Stimulated activated CD8-positive, alpha-beta memory T cell treated with anti-CD3 and anti-CD28 coated beads, Interleukin-4, amount 100 ng/mL, for 4 hours (primary cell): ENCODE measurements at places on chromosomes 11 and 22.

GRCh38 chr11:9001736-9002135 is 2.1 kb downstream of the NRIP3 start:
- no peak for DNase-seq

GRCh38 chr11:1824221-1825038 is 10.4 kb upstream of the SYT8 start:
- no peak for DNase-seq

DNA sequence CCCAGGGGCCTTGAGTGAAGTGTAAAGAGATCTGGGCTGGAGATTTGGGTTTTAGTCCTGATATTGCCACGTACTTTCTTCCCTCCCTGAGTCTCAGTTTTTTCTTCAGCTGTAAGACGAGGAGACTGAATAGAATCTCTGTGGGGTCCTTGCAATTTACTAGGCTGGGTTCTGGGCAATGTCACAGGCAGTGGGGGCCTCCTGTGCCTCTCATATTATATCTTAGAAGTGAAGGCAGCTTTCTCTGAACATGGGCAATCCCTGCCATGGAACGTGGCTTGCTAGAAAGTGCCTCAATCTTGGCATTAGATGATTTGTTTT is 62.0 kb upstream of the PTPRJ start:
- DNase-seq: no peak

- no peak for DNase-seq
Measured at GRCh38 chr11:94700622-94701021, 67.5 kb upstream of the AMOTL1 start.

- peak; percentile 44 for DNase-seq
Measured at GRCh38 chr11:13343931-13344717, 66.5 kb downstream of the BMAL1 start.

DNA sequence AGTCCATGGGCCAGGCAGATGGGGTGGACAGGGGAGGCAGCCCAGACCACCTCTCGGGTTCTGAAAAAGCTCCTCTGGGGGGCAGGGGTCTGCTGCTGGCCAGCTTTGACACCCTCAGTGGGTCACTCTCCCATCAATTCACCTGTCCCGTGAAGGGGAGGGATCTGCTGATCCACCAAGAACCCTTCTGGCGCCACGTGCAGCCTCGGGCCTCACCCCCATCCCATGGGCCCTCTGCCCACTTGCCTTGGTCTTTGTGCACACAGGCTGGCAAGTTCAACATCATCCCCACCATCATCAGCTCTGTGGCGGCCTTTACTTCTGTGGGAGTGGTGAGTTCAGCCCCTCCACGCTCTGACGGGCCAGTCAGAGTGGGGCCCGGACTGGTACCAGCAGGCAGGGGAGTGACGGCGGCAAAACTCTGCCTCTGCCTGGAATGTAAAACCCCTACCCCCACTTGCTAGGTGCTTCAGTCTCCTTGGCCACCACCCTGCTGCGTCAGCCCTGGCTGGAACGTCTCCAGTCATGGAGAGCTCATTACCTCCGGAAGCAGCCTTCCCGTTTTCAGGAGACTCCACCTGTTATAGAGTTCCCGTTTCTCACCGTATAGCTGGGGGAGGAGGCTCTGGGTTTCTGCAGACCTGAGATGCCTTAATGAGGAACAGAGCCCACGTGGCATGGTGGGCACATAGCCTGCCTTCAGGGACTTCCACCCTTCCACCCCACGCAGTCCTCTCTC is 12.7 kb downstream of the PRG3 start:
- no peak for DNase-seq

DNA sequence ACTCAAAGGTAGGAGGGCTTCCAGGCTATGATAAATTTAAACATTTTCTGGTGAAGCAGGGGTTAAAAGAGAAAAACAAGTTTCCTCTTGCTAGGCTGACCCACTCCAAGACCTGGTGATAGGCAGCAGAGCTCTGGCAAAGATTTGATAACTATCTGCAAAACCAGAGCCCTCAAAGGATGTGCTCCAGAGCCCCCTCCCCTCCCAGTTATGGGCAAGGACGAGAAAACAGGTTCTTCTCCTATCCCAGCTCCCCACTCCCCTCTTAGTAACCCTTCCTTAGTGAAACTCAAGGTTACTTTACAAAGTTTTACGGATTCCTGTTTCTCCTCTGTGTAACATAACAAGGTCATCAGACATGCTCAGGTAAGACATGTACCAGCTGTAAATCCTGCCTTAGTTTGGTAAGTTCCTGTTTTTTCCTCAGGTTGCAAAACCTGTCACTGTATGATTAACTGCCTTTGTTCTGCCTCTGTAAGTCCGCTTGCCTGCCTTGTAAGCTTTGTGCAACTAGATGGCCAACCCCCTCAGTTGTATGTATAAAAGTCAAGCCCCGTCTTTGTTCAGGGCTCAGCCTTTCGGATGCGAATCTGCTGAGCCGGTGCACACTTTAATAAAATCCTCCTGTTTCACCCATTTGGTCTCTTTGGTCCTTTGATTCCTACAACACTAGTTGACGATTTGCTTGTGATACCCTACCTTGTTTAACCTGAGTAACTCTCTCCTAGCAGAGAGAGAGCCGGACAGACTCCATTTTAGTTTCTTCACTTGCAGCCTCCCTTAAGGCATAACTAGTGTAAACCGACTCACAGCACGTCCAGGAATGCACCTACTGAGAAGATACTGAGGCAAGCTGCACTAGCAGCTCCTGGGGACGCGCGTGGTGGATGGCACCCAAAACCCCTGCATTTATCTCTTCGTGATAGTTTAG is 13.9 kb downstream of the APOBEC3H start:
- DNase-seq: no peak

GRCh38 chr11:6393989-6394670 is 3.9 kb downstream of the SMPD1 start:
- no peak for DNase-seq

GRCh38 chr11:10197091-10197490 is 96.9 kb downstream of the SBF2 start:
- no peak for DNase-seq

- DNase-seq: no peak
Measured at GRCh38 chr11:61089806-61090491, 12.3 kb upstream of the CD5 start.

DNA sequence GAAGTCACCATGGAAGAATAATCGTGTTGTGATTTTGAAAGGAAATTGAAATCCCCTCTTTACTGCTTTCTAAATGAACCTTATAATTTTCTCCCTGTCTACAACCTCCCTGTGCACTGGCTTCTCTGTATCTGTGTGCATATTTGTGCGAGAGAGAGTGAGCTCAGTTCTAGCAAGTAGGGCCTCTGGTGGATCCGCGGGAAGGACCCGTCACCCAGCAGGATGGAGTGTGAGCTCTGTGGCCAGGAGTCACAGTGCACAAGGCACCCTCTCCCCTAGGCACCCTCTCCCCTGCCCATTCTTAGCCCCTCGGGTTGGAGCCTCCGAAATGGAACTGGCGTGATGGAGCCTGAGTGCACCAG is 109.0 kb downstream of the TRIM29 start:
- DNase-seq: no peak

DNA sequence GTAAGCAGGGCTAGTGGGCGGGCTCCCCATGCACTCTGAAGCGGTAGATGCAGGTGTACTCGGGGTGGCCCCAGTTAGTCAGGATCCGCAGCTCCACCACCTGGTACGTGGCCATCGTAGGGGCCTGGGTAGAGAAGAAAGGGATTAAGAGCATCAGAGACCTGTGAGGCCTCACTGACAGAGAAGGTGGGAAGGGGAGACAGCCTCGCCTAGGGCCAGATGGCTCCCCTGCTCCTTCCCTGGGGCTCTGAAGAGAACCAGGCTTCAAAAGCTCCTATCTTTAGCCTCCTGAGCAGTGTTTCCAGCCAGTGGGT is 19.6 kb downstream of the SUN2 start:
- DNase-seq: no peak

GRCh38 chr11:128238521-128239265 is 348.7 kb downstream of the ETS1 start:
- DNase-seq: no peak

DNA sequence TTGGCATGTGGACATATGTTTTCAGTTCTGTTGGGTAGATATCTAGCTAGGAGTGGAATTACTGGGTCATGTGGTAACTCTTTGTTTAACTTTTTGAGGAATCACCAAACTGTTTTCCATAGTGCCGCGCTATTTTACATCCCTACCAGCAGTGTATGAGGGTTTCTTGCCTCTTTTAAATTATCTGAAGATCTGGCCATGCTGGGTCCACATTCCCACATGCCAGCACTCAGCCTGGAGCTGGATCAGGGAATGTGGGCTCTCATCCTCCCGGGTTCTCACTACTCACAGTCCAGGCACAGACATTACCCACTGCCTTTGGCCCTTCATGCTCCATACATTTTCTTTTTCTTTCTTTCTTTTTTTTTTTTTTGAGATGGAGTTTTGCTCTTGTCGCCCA is 44.6 kb downstream of the RBX1 start:
- DNase-seq: no peak

DNA sequence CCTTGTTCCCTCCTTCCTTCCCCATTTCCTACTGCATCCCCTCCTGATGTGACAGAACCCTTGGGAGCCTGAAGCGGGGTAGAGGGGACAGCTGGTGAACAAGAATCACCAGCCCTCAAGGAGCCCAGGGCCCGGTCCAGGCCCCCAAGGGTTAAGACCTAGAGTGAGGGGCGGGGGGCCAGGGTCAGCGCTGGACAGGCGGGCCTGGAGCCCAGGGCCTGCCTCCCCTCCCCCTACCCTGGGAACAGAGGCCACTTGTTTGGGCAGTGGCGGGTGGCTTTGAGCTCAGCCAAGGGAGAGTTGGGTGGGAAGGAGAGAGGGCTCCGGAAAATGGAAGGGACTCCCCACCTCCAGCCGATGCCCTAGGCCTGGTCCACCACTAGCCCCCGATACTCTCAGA is 2.1 kb downstream of the ARAP1 start:
- DNase-seq: no peak

GRCh38 chr11:86580535-86580934 is 91.9 kb downstream of the ME3 start:
- DNase-seq: no peak

DNA sequence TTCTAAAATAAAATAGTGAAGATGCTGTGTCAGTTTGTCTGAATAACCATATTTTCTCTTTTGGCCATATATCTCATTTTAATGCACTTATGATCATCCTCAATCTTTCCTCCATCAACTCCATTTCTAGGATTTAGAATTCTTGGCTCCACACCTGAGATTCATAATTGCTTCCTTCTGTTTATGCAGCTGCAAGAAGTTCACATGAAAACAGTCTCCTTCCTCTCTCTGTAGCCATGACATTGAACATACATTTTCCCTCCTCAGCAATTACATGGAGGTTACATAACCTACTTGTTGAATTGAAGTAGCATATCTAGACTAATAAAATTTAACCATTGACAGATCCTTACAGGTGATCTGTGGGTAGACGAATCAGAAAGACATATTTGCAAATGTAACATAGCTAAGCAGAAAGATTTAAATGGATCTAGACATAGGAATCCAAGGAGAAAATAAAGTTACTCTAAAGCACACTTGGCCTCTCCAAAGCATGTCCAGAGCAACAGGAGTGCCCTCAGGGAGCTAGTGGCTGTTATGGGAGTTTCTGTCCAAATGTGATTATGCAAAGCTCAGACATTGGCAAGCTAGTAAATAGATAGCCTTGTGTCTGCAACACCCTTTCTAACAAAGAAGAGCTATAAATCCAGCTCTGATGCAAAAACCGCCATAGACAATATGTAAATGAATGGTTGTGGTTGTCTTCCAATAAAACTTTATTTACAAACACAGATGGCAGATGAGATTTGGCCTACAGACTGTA is 119.9 kb upstream of the MPPED2 start:
- DNase-seq: no peak

DNA sequence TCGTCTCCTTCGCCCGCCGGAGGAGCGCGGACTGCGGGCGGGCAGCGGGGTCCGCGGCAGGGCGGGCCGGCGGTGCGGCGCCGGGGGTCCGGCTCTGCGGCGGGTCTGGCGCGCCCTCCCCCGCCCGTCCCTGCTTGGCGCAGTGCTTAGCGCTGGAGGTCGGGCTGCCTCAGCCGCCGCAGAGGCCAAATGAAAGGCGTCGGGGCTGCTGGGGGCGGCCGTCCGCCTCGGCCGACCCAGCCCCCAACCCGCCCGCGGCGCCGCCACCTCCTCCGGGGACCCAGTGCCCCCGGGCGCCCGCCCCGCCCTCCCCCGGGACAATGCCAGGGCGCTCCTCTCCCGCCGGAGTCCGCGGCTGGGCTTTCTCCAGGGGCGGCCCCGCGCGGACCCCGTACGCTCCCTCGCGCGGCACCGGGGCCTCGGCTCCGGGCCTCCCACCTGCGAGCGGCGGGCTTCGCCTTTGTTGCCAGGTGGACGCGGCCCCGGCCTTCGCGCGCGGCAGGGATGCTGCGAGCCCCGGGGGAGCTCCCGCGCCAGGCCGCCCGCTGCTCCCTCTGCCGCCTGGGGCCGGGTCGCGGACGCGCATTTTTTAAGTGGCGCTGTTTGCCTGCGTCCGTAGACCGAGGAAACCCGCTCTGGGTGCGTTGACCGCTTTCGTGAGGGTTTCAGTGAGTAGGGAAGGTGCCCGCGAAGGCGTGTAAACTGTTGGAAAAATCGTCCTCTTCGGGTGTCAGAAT is 583 bp downstream of the APLP2 start:
- peak; percentile 1 for DNase-seq

DNA sequence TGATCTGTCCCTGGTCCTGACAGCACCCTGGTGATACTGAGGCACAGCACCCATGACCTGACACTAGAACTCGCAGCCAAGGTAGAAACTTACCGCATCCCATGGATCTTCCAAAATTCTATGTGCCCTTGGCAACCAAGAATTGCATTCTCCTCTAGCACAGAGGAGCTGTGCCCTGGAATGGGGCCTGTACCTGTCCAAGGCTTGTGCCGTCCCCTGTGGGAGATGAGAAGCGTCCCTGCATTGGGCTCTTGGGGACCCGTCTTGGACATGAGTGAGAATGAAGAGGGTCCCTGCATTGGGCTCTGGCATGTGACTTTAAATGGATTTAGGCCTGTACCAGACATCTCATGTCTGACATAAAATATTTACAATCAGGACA is 67.1 kb downstream of the GGTLC2 start:
- DNase-seq: no peak

DNA sequence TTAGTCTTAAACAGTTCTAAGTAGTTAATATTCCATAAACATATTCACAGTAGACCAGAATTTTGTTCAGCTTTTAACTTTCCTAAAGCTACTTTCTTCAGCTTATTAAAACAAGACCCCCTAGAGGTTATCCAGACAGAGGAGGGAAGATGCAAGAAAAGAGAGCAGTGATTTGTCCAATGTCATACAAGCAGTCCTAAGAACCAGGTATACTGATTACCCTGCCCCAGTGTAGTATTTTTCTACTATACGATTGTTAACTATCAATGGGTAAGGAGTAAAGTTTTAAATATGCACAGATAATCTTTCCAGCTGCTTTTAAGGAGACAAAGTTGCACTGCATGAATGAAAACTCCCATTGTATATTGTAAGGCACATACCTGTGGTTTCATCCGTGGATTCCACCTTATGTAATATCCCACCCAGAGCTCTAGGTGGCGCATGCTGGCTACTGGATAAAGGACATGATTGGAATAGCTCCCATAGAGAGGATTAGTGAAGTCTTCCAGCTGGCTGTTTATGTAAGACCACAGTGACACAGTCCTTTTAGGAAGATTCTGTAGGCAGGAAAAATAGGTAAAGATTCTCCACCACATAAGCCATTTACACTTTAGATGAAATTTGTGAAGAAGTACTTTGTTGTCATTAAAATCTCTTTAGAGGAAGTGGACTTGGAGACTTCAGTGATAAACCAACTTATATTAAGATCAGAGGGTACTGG is 45.6 kb downstream of the CEP57 start:
- peak; percentile 15 for DNase-seq

GRCh38 chr11:33191467-33191866 is 30.2 kb upstream of the CSTF3 start:
- DNase-seq: no peak

GRCh38 chr11:13983081-13983751 is 20.7 kb downstream of the SPON1 start:
- no peak for DNase-seq

- DNase-seq: no peak
Measured at GRCh38 chr22:36160499-36160942, at the start of gene APOL3. Gene APOL3 (minus strand): TSS chr22:36160755. CDS start chr22:36149055, 11,700 bp downstream.
